ENCODE measurements at places on chromosomes 4 and X.
A peak's percentile ranks its signal among the peaks of the same experiment; 100 is the strongest.

- peak; percentile 28 for DNase-seq
Measured at GRCh38 chr4:9979101-9979701, 42.1 kb downstream of the SLC2A9 start.

- no peak for DNase-seq
Measured at GRCh38 chr4:24930151-24930550, 17.3 kb upstream of the CCDC149 start.

GRCh38 chrX:11427453-11428071, 134.3 kb downstream of the AMELX start:
- no peak for DNase-seq

- DNase-seq: no peak
Measured at GRCh38 chr4:92421920-92422319, 118.2 kb downstream of the GRID2 start.

DNA sequence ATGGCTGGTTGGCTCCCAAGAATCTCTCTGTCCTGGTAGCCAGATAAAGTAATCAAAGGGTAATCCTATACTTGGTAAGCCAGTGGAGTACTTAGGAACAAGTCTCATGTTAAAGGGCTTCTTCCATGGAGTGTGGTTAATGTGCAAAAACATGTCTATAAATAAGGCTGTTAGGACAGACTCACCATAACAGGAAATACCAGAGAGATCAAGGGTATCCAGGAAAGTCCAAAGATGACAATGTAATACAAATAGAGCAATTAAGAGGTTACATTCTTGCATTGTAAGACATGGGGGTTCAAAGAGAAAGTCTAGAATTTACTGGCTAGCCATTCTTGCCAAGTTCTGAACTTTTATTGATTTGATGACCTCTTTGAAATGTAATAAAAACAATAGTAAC, 61.9 kb upstream of the ZCCHC13 start:
- DNase-seq: peak; percentile 56

DNA sequence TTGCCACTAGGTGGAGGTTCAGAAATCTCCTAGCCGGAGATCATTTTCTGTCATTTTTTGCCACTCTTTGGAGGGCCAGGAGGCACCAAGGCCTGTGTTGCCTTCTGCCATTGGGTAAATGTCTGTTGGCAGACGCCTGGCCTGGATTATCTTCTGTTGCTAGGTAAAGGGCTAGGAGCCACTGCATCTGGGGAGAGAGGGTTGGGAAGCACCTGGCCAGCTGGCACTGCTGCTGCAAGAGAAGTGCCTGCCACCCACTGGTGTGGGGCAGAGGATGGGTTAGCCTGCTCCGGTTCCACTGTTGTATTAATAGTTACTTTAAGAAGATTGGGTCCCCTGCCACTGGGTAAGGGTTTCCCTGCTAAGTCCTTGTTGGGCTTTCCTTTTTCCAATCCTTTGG, 58.1 kb downstream of the AWAT2 start:
- no peak for DNase-seq

DNA sequence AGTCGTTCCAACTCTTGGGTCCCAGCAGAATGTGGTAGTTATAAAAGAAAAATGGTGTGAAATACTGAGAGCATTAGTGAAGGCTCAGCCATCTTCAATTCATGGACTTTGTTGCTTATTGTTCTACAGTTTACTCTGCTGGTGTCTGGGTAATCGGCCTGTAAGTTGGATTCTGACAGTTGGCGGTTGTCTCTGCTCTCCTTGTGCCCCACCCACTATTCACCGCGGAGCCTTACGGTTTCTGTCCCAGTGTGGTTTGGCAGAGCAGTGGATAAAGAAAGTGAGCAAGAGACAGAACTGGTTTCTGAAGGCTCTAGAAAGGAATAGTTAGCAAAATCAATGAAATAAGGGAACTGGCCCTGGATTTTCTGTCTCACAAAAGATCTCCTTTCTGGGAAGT, 9.1 kb downstream of the LONRF3 start:
- no peak for DNase-seq

DNA sequence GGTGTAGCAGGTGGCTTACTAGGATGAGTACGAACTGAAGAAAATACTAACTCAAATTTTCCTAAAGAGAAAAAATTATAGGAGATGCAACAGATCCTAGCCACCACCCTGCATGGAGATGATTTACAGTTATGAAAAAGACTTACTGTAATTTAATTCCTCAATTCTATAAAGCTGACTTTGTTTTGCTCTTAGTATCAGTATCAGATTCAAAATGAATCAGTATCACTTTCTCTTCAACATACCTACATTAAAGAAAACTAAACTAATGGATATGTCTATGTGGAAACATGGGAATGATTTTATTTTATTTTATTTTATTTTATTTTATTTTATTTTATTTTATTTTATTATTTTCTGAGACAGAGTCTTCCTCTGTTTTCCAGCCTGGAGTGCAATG, 525.8 kb downstream of the NLGN4X start:
- no peak for DNase-seq

- no peak for DNase-seq
Measured at GRCh38 chrX:30253257-30253656, 6.3 kb downstream of the MAGEB1 start.

DNA sequence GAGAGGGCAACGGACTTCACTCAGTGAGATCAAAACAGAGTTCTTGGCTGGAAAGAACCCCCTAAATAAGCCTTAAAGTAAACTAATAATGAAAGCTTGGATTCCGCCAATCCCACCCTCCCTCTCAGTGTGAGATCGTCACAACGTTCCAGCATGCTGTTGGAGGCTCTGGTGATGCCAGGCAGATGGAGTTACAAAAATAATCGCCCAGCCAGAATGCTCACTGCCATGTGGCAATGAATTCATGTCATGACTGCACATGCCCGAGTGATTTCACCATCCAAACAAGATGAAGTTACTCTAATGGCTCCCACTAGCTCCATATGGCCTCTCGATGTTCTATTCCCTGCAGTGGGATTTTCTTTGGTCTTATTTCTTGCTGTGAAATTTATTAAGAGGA, 248.0 kb downstream of the SPATA18 start:
- DNase-seq: peak; percentile 43
